SHP77 treated with DMSO at 0.1 percent for 48 hours (cell line): ENCODE measurements at places on chromosomes 12 and 14.

GRCh38 chr14:89485264-89485663, 68.2 kb upstream of the FOXN3 start:
- DNase-seq: no peak

DNA sequence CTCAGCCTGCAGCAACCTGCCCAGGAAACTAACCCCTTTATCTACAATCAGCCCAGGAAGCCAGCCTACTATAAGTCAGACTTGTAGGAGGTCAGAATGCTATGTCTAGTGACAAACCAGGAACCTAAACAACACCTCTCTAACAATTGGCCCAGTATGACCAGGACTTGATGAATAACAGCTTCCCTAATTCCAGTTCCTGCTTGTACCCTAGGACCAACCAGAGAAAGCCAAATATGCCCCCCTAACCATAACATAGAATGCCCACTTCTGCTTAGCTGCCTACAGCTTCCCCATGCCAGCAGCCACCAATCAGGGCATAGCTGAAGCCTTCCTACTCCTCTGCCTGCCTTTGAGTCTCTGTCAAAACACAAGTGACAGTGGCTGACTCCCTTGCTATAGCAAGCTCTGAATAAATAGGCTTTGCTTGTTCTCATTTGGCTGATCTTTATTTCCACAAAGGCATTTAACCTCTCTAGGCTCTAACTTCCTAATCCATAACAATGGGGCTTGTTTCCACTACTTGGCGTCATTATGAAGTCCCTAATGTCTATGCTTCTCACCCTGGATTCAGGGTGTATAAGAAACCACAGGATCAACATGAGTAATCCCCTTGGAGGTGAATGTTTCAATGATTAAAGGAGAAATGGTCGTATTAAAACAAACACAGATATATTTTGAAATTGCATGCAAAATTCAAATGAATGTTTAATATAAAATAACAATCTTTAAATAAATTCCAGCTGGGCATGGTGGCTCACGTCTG, 220.2 kb downstream of the ANO6 start:
- no peak for DNase-seq

- no peak for DNase-seq
Observed at GRCh38 chr12:55985341-55985740, 11.5 kb downstream of the RAB5B start.

- no peak for DNase-seq
Observed at GRCh38 chr12:87982208-87982607, 47.0 kb downstream of the C12orf50 start.

GRCh38 chr12:107668320-107669098, 17.1 kb upstream of the PWP1 start:
- DNase-seq: no peak

GRCh38 chr12:31324116-31324844, 1.7 kb downstream of the SINHCAF start:
- peak; percentile 54 for DNase-seq

DNA sequence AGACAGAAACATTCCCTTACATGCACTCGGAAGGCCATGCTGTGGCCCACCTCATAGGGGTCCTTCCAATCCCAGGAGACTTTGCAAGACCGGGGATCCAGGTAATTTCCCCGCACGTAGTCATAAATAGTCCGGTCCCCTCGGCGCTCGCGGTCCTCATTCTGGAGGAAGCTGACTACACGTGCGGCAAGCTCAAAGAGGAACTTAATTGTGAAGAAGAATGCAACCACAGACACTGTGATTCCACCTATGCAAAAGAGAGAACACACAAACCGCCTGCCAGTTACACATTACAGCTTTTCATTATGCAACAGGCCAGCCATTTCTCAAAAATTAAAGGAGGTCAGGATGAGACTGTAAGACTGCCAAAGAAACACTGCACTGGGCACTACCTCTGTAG, 28.4 kb downstream of the AREL1 start:
- DNase-seq: no peak

- DNase-seq: no peak
Observed at GRCh38 chr14:86933958-86934595, 1058.9 kb downstream of the GALC start.

DNA sequence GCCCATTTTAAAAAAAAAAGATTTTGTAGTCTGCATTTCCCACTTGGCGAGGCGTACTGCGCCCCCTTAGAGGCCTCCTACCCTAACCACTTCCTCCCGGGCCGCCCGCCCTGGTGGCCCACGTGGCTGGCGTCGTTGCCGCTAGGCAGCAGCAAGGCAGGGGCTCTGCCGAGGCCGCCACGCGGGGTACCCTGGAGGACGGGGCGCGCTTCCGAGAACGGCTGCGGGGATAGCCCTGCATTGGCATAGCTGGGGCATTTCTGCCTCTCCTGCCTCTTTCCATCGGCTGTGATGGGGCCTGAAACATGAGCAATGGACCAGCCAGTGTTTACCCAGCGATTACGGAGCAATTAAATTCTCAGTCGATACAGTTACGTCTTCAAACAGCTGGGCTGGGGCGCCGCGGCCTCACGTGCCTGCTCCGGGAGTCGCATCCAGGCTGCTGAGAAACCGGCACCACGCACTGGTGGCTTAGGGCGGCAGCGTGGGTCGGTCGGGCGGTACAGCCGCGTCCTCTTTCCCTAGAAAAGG, 38.0 kb downstream of the IQSEC3 start:
- DNase-seq: peak; percentile 36

- no peak for DNase-seq
Observed at GRCh38 chr14:91858536-91859275, 8.6 kb downstream of the TC2N start.

GRCh38 chr12:120663741-120664140, 23.2 kb upstream of the MLEC start:
- DNase-seq: no peak

DNA sequence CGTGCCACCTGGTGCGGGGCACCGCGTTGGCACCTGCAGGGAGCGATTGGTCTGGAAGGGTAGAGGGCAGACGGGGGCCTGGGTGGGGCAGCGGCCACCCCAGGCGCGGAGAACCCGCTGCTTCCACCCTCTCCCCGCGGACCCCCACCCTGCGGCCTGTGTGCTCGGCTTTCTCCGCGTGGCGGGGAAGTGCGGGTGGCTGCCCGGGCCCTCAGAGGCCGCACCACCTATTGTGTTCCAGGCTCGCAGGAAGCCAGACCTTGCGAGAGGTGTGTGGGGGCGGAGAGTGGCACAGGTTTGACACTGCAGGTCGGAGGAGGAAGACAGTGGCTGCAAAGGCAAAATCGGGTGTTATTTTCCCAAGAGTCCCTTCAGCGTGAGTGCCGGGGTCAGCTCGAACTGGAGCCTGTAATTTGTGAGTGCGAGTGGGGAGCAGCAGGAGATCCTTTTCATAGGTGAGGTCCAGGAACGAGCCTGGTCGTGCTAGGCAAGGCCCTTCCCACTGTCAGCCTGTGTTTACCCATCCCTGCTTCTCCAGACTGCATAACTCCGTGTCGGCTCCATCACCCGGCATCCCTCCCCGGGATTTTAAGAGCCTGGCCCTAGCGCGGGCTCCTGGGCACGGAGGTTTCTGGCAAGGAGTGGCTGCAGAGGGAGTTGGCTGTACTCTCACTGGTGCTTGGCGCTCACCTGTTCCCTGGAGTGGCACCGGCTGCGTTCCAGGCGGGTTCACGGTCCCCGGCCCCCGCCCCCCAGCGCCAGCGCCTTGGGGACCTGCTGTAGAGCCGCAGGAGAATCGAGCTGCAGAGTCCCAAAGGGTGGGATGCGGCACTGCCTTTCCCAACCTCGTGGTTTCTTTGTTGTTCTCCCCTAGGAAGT, 935 bp downstream of the TBC1D30 start:
- no peak for DNase-seq

DNA sequence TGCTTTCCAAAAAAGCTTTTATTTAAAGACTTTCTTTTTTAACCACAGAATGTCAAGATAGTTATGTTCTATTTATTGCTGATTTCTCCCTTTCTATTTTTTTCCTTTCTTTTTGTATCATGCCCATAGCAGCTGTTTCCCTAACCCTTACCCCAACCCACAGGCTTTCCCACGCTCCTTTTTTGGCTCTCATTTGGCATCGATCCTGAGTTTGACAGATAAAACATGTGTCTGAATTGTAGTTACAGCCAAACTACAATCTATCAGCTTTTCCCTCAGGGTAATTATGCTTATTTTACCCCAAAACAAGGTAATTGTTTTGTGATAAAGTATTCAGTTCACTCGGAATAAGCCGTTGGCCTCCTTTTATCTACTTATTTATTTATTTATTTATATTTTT, 46.7 kb downstream of the PDE3A start:
- no peak for DNase-seq

- DNase-seq: no peak
Observed at GRCh38 chr14:49703965-49704364, 11.0 kb downstream of the KLHDC1 start.

GRCh38 chr12:88725592-88726143, 145.4 kb upstream of the KITLG start:
- DNase-seq: no peak

DNA sequence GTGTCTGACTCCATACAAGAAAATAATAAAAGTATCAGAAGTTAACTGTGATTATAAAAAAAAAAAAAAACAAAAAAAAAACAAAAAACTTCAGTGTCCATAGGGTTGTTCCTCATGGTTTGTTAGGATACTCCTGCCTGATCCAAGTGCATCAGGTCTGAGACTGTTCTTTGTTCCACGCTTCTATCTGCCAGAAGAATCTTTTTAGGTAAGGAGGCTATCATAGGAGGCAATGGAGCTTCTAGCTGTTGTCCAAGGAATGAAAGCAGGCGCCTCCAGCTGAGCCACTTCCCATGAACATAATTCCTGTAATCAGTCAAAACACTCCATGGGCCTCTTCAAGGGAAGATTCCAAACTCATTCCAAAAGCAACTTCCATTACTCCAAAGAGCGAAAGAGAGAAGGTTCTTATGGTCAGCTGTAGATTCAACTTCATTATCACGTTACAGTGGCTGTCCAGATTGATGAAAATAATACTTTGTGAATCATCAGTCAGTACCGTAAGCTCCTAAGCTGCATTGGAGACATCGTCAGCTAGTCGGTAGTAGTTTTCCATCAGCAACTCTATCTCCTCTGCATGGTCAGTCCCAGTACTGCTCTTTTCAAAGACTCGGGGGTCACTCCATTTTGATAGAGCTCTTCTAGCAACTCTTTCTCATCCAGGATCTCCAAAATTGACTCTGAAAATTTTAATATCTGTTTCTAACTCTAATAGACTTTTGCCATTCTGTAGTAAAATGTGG, 9.7 kb downstream of the TBC1D15 start:
- DNase-seq: no peak

DNA sequence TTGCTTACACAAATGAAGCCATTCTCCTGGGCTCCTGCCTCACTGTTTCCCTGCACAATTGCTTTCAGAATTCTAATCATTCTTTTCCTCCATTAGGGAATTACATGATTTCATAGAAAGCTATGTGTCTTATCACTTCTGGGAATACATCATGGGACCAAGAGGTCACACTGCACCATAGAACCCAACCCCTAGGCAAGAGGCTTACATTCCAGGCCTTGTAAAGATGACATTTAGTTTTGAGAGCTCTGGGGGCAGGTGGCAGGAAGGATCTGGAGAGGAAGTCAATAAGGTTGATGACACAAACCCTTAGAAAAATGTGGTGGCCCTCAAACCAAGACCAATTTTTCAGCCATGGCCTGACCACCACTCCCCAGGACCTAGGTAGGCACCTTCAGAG, 57.1 kb downstream of the NUAK1 start:
- DNase-seq: no peak

DNA sequence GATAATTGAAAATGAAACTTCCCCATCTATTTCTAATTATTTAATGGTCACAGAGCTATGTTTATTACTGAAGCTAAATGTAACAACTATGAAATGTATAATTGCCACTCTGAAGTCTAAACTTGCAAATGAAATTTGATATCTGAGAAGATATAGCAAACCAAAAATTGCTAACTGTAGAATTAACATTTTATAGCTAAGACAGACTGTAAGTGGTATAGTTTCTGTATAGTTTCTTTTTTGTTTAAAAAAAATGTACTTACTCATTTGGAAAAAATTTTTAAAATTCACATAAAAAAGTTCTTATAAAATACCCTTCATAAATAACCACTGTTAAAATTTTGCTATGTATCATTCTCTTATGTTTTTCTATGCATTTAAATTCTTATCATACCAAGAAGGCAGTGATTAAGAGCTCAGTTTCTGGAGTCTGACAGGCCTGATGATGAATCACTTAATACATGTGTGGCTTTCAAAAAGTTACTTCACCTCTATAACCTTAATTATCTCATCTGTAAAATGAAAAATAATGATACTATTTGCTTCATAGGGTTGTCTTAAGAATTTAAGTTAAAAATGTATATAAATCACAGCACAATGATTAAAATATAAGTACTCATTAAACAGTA, 214.7 kb upstream of the GARIN2 start:
- no peak for DNase-seq

DNA sequence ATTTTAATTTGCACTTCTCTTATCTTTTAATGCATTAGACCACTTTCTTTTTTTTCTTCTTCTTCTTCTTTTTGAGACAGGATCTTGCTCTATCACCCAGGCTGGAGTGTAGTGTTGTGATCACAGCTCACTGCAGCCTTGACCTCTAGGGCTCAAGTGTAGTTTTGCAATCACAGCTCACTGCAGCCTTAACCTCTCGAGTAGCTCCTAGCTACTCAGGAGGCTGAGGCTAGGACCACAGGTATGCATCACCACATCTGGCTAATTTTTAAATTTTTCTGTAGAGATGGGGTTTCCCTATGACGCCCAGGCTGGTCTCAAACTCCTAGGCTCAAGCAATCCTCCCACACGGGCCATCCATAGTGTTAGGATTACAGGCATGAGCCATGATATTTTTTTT, 12.7 kb downstream of the TMED8 start:
- no peak for DNase-seq

- no peak for DNase-seq
Observed at GRCh38 chr12:103880299-103881142, 39.5 kb upstream of the NT5DC3 start.

DNA sequence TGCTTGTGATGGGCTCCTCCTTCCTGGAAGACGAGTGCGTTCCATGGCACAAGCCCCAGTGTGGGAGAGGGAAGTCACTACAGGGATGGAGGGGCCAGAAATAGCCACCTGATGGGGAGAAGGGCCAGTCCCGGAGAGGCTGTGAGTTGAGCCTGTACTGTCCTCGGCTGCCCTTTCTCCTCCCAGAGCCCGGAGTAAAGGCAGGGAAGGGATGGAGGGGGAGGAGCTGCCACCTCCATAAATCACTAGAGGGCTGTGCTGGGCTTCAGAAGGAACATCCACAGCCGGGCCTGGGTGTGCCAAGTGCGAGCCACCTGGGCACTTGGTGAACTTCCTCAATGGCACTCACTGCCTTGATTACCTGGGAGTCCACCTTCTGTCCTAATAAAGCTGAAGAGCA, 110.1 kb downstream of the RBM19 start:
- no peak for DNase-seq

DNA sequence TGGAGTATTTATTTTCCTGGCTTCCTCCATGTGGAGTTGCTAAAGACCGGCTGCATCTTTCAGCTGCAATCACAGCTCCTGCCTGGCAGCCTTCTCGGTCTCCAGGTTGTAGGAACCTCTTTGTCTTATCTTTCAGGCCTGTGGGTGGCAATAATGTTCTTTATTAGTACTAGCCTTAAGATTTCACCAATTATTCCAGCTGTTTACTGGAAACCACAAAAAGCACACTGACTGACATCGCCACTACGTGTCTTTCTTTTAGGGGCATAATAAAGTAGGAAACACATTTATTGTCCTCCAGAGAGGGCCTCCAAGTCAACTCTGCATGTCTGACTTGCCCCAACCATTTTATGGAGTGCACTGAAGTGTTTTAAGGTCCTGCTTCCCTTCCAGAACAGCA, 1116.5 kb upstream of the TMEM132C start:
- no peak for DNase-seq

GRCh38 chr12:5184186-5184585, 140.5 kb downstream of the KCNA5 start:
- DNase-seq: no peak

- DNase-seq: no peak
Observed at GRCh38 chr14:68929623-68930307, 49.3 kb downstream of the ACTN1 start.
